ENCODE measurements at places on chromosomes 3 and 15.
A peak's percentile ranks its signal among the peaks of the same experiment; 100 is the strongest.

GRCh38 chr3:13461169-13462124 lies 18.7 kb upstream of the HDAC11 start:
- DNase-seq = peak; percentile 66

DNA sequence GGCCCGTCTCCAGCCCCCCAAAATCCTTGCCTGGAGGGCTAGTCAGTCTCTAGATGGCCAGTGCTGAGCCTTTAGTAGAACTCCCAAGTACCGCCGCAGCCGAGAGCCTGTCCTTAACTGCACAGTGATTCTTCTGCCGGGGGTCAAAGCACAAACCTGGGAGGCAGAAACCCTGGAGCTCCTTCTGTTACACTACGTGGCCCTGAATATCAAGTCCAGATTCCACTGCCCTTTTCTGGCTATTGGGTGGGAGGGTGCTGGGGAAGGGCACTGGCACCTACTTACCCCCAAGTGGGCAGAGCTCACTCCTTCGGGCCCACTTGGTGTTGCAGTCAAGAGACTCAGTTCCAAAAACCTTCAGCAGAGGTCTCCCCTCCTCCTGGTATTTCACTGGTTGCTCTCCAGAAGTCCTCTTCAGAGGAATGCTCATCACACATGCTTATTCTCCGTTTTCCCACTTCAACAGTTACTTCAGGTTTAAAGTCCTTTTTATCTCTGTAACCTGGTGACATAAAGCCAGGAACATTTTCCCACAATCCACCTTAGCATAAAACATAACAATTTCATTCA lies 10.8 kb downstream of the PDHB start:
- no peak for DNase-seq

GRCh38 chr15:35067496-35068347 lies 17.4 kb downstream of the NANOGP8 start:
- DNase-seq = no peak

- no peak for DNase-seq
Measured at GRCh38 chr3:12782172-12782815, 14.2 kb upstream of the CAND2 start.

GRCh38 chr3:59856934-59857460 lies 807.2 kb upstream of the CFAP20DC start:
- no peak for DNase-seq

- no peak for DNase-seq
Measured at GRCh38 chr15:85742186-85742821, 52.4 kb downstream of the KLHL25 start.

- DNase-seq = no peak
Measured at GRCh38 chr3:122760453-122761271, 33.0 kb downstream of the HSPBAP1 start.

DNA sequence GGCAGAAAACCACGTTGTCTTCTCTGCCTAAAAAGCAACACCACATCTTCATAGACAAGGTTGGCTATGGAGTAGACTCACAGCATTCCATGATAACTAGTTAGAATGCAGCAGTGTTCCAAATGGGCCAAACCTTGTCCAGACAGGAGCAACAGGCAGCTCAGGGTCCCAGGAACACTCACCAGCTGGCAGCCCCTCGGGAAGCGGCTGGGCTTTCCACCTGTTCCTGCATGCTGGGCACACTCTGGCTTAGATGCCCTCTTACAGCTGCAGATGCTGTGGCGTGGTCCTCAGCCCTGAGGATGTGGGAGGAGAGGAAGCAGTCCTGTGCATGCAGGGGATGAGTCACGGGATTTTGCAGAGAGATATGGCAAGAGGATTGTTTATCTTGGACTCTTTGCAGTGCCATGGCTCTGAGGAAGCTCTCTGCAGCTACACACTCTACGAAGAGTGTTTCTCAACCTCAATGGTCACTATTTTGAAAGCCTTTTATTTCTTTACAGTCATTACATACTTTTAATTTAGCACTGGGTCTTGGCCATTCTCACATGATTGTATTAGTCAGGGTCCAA lies 11.3 kb downstream of the NRROS start:
- DNase-seq = no peak

DNA sequence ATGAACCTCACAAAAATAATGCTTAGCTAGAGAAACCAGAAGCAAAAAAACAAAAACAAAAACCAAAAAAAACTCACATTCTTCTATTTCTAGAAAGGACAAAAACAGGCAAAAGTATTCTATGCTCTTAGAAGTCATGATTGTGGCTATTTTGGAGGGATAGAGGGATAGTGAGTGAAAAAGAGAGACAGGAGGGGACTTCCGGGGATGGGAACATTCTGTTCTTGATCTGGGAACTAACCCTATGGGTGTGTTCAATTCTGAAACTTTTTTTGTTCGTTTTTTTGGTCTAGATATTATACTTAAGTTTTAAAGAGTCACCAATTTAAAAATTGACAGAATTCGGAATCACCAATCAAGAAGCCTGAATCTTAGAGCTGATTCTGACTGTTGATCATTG lies 120.0 kb upstream of the TPM1 start:
- no peak for DNase-seq

- DNase-seq = no peak
Measured at GRCh38 chr15:31447931-31448634, 121.4 kb downstream of the KLF13 start.

DNA sequence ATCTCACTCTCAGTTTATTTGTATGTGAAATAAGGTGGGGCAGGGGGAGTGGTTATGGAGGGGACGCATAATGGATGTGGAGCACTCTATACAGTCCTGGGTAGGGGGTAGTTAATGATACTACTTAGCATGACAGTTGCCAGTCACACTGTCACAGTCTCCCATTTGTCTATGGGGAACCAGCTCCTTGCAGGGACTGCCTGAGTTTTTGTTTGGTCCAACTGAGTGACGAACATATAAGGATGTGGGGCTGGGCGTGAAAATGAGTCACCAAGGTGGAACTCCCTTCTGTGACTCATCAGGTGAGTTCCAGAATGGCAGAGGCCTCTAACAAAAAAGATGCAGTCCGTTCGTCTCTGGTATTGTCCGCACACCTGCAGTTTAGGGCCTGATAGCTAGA lies 235.3 kb upstream of the ST8SIA2 start:
- DNase-seq = peak; percentile 14

DNA sequence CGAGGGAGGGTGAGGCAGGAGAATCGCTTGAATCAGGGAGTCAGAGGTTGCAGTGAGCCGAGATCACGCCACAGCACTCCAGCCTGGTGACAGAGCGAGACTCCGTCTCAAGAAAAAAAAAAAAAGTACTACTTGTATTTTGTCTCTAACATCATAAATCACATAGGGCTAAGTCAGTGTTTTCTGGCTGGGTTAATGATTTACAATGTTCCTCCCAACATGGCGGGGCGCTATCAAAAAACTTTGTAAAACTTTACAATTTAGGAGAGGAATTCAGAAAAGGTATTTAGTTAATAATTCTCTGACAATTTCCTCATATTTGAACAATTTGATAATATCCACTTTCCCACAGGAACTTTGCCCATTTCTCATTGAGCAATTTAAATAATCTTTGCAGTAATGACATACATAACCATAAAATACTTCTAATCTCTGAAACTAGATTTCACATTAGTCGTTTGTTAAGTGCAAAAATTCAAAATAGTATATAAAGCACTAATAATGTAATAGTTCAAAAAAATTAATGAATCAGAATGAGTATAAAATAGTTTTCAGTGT lies 26.6 kb upstream of the B3GNT5 start:
- no peak for DNase-seq

DNA sequence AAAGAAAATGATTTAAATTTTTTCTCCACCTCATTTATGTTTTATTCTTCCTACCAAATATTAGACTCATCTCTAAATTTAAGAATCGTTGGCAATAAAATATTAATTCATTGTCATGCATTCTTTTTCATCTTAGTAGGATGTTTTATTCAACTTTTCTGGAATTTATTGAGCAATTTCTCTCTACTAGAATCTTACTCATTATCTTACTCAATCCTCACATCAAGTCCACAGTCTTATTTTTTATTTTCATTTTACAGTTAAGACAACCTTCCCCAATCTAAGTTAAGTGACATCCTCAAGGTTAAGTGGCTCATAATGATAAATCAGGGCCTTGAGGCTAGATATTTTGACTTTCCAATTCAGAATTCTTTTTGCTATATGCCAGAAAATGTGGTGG lies 15.9 kb upstream of the ALDH1A2 start:
- DNase-seq = no peak

DNA sequence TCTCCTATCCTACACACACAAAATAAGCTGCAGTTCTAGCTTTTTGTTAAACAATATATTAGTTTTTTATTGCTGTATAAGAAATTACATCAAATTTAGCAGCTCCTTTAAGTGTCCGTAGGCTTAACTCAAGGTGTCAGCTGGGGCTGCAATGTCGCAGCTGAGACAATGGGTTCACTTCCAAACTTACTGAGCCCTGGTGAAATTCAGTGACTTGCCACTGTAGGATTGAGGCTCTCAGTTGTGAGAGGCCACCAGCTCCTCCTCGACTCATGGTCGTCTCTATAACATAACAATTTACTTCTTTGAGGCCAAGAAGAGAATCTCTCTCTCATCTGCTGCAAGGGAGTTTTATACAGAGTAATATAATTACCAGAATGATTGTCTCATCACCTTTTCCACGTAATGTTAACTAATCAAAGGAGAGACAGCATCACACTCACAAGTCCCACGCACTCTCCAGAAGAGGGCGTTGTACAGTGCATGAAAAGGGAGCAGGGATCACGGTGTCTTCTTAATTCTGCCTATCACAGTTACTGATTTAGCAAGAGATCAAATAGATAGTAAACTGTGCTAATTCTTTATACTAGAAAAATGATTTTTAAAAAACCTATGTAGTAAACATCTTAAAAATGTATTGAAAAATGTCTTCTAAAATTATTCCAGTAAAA lies 735.6 kb upstream of the GBE1 start:
- no peak for DNase-seq

DNA sequence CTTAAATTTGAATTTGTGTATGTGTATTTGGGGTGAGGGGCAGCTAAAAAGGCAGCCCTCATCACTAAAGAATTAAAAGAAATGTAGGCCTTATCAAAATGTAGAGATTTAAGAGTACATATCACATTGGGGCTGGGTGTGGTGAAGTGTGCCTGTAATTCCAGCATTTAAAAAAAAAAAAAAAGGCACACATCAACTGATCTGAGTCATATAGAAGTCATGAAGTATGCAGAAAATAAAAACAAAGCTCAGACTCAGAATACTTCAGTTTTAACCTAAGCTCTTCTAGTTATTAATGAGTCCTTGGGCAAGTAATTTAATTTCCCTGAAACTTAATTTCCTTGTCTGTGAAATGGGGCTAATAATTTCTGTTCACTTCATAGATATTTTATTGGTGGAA lies 31.6 kb downstream of the SLC24A1 start:
- DNase-seq = no peak

DNA sequence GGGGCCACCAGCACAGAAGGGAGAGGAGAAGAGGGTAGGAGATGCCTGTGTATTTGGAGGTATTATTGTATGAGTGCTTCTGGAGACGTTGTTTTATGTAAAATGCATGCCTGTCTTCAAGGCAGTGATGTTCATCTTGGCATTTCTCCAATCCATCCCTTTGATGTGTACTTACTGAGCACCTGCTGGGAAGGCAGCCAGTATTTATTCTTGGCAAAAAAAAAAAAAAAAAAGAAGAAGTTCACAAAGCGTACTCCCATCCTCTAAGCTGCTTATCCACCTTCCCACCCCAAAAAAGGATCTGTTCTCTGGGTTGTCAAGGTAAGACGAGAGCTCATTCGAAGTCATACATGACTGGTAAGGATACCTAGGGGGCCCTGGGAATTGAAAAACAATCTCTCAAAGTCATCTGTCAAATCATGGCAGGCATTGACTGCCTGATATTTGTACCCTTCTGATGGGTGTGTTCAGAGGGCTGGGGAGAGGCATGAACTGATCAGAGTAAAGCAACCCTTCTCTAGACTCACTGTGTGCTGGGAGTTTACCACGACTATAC lies 30.0 kb upstream of the SLC6A1 start:
- no peak for DNase-seq

DNA sequence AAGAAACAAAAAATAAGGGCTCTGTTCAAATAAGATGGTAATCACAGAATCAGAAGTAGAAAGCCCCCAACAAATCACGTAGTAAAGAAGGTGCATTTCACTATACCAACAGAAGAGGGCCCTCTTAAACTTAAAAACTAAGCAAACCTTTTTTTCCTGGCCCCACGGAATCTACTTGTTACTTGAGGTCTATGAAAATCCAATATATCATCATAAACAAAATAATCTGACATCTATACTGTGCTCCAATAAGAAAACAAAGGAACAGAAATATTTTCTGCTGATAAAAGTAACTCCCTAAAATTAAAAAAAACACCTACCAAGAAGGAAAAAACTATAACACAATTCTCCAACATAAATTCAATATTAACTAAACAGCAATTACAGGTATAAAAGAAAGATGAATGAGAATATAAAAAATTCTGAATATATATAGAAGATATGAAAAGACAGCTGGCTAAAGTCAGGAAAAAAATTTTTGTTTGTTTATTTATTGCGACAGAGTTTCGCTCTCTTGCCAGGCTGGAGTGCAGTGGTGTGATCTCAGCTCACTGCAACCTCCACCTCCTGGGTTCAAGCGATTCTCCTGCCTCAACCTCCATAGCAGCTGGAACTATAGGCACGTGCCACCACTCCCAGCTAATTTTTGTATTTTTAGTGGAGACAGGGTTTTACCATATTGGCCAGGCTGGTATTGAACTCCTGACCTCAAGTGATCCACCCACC lies 81.8 kb downstream of the CLASP2 start:
- DNase-seq = no peak

DNA sequence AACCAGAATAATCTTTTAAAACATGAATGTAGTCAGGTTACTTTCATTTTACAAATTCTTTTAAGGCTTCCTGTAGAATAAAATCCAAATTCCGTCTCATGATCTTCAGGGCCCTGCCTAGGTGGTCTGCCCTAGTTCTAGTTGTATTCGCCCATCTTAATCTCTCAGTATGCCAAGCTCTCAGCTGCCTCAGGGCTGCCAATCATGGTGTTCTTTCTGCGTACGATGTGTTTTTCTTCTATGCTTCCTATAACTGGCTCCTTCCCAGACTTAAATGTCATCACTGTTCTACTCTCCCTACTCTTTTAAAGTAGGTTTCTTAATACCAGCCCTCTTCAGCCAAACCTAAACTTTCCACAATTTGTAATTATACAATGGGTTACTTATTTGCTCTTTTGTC lies 107.4 kb downstream of the GREM1 start:
- no peak for DNase-seq

DNA sequence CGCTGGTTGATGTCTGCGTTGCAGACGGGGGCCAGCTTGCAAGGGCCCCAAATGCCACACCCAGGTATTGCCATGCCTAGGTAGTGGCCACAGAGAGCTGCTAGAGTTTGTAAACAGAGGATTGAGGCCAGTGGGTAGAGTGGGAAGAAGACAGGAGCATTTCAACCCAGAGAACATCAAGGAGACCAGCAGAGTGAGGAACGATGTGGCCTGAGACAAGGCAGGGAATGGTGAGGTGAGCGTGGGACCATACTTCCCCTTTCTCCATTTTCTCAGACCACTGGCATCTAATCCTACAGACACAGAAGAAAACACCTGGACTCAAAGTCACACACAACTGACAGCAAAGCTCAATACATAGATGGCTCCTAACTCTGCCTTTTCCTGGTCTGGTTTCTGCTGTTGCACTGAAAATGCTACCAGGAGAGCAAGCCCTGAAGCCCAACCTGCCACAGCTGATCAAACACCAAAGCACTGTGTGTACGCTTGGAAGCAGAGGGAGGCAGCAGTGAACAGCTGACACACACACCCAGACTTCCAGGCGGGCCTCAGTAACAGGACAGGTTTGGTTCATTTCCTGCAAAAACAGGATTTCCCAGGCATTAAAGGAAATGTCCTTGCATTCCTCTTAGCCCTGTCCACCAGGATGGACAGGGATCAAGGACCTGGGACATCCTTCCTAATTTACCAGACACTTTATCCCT lies 1.6 kb downstream of the FAM174B start:
- no peak for DNase-seq

- DNase-seq = no peak
Measured at GRCh38 chr15:75945953-75946352, 42.3 kb downstream of the FBXO22 start.
